GM19239 (cell line): ENCODE measurements at places on chromosomes 12 and 14.

- DNase-seq = no peak
These were observed 23.3 kb downstream of the DMAC2L start for GRCh38 chr14:50335389-50335788.

DNA sequence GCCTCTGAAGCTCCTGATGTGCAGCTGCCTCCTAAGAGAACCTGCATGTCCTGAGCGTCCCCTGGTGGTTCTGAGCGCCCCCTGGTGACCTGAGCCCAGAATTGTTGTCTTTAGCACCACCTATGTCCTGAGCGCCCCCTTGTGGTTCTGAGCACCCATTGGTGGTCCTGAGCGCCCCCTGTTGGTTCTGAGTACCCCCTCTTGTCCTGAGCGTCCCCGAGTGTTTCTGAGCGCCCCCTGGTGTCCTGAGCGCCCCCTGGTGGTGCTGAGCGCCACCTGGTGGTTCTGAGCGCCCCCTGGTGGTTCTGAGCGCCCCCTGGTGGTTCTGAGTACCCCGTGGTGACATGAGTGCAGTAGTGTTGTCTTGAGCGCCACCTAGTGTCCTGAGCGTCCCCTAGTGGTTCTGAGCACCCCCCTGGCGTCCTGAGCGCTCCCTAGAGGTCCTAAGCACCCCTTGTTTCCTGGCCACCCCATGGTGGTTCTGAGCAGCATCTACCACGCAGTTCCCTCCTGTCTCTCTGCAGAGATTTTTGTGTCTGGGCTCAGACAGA is 782.5 kb downstream of the TMEM121 start:
- peak; percentile 22 for DNase-seq

- DNase-seq = no peak
These were observed 146.4 kb upstream of the FOXN3 start for GRCh38 chr14:89563471-89563870.

- DNase-seq = no peak
These were observed 13.8 kb downstream of the ASCL1 start for GRCh38 chr12:102971227-102971626.

GRCh38 chr12:100044266-100044665 is 59.5 kb upstream of the ANKS1B start:
- DNase-seq = no peak

- DNase-seq = no peak
These were observed 173.7 kb upstream of the EGLN3 start for GRCh38 chr14:34124585-34124984.

DNA sequence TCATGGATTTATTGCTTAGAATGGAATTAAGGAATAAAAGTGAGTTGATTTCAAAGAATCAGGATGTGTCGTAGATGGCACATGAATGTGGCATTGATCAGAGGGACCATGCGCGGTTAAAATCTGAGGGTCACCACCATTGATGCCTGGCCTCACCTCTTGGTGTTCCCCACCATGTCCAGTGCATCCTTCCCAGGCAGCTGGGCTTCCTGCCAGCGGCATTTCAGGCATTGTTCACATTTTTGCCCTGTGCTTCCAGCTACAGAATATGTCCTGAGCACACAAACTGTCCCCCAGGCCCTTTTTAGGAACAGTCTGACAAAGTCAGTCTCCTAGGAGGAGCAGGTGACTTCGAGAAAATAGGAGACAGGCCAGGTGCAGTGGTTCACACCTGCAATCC is 42.0 kb upstream of the TSPAN9 start:
- no peak for DNase-seq

- no peak for DNase-seq
These were observed 673.8 kb upstream of the MGAT4C start for GRCh38 chr12:86929962-86930361.

- no peak for DNase-seq
These were observed 10.3 kb upstream of the SERPINA3 start for GRCh38 chr14:94601884-94602391.

GRCh38 chr14:96895658-96896271 is 98.6 kb downstream of the VRK1 start:
- DNase-seq = no peak

DNA sequence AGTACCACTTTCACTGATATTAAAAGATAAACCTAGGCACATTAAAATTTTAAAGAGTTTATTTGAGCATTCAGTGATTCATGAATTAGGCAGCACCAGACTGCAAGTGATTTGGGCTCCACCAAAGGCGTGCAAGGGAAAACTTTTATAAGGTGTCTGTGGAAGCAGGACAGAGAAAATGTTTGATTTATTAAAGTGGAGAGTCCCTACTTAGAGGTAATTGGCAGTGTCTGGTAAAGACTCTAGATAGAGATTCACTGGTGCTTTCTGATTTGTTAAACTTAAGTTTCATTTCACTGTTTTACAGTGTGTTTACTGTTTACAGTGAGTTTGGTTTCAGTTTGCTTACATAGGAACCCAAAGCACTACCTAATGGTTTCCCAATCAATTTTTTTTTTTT is 72.8 kb downstream of the ANKS1B start:
- DNase-seq = no peak
